Activated T-helper 17 cell treated with anti-CD3 and anti-CD28 coated beads, Interleukin-2, amount 50 U/mL, for 72 hours (primary cell): ENCODE measurements at places on chromosomes 5 and 9.

GRCh38 chr5:80592105-80592504 lies 22.0 kb upstream of the ANKRD34B start:
- no peak for ATAC-seq

GRCh38 chr5:128402506-128402905 lies 135.5 kb downstream of the FBN2 start:
- ATAC-seq: no peak

GRCh38 chr5:24161559-24161958 lies 483.2 kb downstream of the CDH10 start:
- ATAC-seq: no peak

DNA sequence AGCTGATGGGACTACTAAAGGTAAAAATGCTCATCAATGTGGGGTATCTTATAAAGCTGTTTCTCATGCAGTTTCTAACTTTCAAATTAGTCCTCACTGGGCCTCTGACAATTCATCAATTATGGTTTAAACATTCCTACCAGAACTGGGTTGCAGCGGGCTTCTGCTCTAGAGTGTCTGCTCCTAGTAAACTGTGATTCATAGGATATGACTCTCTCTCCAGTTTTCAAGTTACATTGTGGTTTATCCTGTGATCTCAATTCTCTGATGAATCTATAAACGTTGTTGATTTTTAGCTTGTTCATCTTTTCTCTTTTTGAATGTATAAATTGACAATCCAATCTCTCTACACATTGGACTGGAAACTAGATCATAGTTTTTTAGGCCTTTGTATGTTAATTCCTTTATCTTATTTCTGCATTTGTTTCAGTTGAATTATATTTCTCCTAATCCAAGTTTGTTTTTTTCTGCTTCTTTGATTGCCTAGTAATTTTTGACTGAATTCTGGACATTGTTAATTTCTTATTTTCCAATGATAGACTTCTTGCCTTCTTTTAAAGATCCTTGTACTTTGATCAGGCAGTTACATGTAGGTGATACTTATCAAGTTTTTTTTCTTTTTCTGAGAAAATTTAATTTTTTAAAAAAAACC lies 822.6 kb downstream of the TLE1 start:
- no peak for ATAC-seq

DNA sequence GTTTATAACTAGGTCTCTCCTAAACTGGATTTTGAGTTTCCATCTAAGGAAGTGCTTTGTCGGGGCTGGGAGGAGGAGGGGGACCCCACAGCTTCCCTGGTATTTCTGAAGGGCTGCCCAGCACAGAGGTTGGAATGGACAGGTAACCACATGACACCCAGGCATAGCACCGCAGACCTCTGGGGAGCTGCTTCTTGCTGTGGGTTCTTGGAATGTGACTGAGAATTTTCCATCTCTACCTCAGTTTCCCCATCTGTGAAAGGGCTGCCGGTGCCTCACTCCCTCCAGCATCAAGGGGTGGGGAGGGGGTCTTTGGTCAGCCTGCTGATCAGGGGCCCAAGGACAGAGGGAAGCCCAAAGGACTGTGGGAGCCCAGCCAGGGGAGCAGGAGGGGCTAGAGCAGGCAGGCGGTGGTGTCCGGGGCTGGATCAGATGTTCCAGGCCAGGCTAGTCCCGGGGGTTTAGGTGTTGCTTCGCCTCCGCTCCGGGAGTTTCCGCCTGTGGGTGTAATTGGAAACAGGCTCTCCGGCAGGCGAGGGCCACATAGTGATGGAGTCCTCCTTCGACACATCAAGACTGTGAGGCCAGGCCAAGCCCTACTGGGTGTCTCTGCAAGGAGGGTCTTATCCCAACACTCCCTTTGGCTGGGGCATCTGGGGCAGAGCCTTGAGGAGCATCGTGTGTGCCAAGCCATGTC lies 3.3 kb downstream of the OLFML2A start:
- no peak for ATAC-seq

- ATAC-seq: no peak
Measured at GRCh38 chr9:84615544-84615943, 54.0 kb upstream of the NTRK2 start.

GRCh38 chr5:122493091-122494021 lies 181.3 kb downstream of the SNCAIP start:
- no peak for ATAC-seq

GRCh38 chr9:100379862-100380261 lies 27.1 kb upstream of the TEX10 start:
- ATAC-seq: no peak

GRCh38 chr9:27125030-27125429 lies 16.0 kb downstream of the TEK start:
- no peak for ATAC-seq

- no peak for ATAC-seq
Measured at GRCh38 chr9:69809304-69809863, 11.2 kb upstream of the CFAP95 start.

DNA sequence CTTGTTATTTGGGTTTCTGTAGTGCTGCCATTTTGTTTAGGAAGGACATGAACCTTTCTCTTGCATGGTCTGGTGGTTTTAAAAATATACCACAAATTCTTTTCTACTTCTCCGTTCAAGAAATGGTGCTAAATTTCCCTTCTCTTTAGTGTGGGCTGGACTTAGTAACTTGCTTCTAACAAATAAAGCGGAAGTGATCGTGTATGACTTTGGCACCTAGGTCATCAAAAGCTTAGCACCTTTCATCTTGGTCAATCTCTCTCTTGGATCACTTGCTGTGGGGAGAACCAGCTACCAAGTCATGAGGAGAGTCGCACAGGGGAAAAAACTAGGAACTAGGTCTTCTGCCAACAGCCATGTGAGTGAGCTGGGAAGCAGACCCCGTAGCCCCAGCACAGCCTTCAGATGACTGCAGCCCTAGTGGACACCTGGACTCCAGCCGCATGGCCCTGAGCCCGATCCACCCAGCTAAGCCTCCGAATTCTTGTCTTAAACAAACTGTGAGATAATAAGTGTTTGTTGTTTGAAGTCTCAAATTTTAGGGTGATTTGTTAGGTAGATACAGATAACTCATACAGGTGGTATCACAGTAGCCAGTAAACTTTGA lies 87.7 kb upstream of the CKMT2 start:
- ATAC-seq: no peak

- ATAC-seq: no peak
Measured at GRCh38 chr5:131944702-131945550, 537 bp downstream of the MEIKIN start.

DNA sequence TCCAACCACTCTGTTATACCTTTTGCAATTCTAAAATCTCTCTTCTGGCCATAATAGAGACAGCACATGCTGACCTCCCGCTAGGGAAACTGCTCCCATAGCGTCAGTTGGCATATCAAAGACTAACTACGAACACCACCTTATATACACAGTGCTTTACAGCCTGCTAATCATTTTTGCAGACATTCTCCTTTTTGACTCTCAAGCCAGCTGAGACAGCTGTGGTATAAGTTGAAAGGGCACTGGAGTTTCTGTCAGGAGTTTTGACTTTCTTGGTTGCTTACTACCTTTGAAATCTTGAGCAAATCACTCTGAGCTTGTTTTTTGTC lies 160.2 kb upstream of the TBCA start:
- peak; percentile 7 for ATAC-seq

- ATAC-seq: no peak
Measured at GRCh38 chr5:159448-160172, 31.7 kb upstream of the LRRC14B start.

- no peak for ATAC-seq
Measured at GRCh38 chr5:132498686-132499271, 8.2 kb upstream of the IRF1 start.

DNA sequence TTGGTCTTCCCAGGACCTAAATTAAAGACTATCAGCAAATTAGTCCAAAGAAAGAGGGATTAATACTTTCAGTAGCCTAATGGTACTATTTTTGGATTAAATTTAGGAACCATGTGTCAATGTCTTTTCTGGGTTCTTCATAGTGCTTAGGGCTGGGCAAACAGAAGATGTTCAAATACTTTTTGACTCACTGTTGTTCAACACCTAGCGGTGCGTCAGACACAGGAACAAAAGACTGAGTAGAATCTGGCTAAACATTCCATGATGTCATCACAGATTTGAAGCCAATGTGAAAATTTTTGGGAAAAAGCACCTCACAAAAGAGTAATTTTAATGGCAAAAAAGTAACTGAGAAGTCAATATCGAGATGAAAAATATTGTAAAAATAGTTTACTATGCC lies 544.4 kb downstream of the EFNA5 start:
- ATAC-seq: no peak

GRCh38 chr5:75839547-75839946 lies 122.3 kb upstream of the POC5 start:
- no peak for ATAC-seq

DNA sequence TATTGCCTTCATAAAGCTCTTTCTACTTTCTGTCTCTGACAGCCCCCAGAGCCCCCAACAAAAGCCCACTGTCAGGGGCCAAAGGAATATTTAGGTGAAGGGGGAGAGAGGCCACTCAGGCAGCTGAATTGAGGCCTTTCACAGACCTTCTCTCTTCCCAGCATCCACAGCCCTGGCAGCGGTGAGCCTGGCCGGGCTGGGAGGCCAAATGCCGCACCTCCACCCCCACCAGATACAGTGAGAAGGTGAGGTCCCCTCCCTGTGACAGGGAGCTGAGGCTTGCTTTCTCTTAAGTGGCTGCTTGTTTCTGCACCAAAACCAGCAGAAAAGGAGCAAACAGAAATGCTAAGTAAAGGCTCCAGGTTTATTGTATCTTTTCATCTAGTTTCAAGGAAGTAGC lies 168.1 kb downstream of the ROR2 start:
- ATAC-seq: no peak

DNA sequence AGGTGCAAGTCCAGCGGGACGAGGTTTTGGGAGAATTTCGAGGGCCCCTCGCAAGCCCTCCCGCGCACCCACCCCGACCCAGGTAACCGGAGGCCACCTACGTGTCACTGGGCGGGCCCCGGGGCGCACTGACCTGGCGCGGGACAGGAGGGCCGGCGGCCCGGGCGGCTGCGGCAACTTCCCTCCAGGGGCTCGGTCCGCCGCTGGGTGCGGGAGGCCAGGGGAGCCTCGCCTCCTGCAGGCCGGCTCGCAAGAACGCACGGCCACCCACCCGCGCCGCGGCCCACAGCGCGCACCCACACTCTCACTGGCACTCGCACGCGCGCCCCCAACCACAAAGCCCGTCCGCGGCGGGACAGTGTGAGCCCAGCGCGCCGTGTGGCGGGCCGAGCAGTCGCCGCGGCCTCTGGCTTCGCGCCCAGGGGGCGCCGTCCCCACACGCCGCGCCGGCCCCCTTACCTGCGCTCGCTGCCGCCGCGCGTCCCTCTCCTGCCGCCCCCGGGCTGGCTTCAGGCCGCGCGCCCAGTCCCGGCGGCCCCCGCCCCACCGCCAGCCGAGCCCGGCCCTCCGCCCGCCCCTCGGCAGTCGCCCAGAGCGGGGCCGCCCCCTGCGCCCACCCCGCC lies 451 bp downstream of the LPAR1 start:
- ATAC-seq: no peak

DNA sequence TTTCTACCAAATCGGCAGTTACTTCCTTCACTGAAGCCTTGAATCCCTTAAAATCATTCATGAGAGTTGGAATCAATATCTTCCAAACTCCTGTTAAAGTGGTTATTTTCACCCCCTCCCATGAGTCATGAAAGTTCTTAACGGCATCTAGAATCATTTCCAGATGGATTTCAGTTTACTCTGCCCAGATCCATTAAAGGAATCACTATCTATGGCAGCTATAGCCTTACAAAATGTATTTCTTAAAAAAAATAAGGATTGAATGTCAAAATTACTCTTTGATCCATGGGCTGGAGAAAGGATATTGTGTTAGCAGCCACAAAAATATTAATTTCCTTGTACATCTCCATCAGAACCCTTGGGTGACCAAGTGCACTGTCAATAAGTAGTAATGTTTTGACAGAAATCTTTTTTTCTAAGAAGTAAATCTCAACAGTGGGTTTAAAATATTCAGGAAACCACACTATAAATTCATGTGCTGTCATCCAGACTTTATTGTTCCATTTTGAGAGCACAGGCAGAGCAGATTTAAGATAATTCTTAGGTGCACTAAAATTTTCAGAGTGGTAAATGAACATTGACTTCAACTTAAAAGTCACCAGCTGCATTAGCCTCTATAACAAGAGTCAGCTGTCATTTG lies 767.7 kb downstream of the DTWD2 start:
- ATAC-seq: no peak

- ATAC-seq: no peak
Measured at GRCh38 chr9:101269591-101270283, 115.1 kb downstream of the BAAT start.

DNA sequence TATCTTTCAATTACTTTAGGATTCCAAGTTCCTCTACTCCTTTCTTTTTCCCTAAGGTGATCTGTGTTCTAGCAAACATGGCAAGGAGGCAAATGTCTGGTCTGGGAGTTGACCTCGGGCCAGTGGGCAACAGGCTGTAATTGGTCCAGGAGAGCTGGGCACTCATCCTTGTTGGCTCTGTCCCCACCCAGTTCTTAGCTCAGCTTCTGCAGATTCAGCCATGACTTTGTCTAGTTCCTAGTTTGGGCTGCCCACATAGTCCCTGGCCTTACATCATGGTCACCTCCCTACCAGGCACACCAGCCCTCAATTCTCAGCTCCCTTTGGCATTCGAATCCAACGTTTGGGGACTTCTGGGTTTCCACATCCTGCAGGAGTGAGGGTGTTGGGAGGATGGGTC lies 92.1 kb upstream of the DAP start:
- no peak for ATAC-seq

- no peak for ATAC-seq
Measured at GRCh38 chr5:174412941-174413340, 311.4 kb upstream of the MSX2 start.

DNA sequence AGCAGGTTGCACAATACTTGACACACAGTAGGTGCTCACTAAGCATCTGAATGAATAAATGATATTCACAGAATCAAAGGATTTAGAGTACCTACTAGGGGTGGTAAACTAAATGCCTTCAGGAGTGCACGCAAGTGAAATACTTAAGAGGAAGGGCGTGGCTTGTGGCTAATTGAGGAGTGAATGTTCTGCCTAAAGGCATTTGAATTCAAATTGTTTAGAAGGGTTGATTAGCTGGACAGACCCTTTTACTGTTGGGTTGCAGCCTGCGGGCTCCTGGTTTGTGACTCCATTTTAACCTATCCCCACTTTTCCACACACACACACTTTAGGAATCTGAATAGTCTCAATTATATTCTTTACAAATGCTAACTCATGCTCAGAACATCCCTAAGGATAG lies 63.1 kb downstream of the PPP2R2B start:
- ATAC-seq: no peak

- ATAC-seq: no peak
Measured at GRCh38 chr5:23269981-23270380, 237.4 kb upstream of the PRDM9 start.
